Left colon (tissue), 2 donors: ENCODE measurements at places on chromosomes 5 and 9. TPM values are rescaled to one million over a fixed set of nuclear protein-coding genes. Genes with fewer than 3 reads are reported as not detected.

Gene TRUB2
- 22.5 TPM for total RNA-seq

Gene TPM2
- 25.9 TPM for total RNA-seq

Gene GFI1B
- 0.89 TPM for total RNA-seq

Gene CCNO
- total RNA-seq: 1.4 TPM

Gene LECT2
- not detected for total RNA-seq
